Left ventricle myocardium inferior (tissue), 1 donor: ENCODE measurements at places on chromosomes 5 and 9. TPM values are rescaled to one million over a fixed set of nuclear protein-coding genes. Genes with fewer than 3 reads are reported as not detected.

The ADGRD2 gene
- total RNA-seq: not detected

The CAST gene
- 649 TPM for total RNA-seq

The JAK2 gene
- total RNA-seq: 28.7 TPM

The SKIC3 gene
- 62.0 TPM for total RNA-seq

The TMEM232 gene
- 3.6 TPM for total RNA-seq

The APBA1 gene
- 3.0 TPM for total RNA-seq

- no peak for DNase-seq
Observed at GRCh38 chr5:118557251-118557661, 431.1 kb downstream of the DTWD2 start.

DNA sequence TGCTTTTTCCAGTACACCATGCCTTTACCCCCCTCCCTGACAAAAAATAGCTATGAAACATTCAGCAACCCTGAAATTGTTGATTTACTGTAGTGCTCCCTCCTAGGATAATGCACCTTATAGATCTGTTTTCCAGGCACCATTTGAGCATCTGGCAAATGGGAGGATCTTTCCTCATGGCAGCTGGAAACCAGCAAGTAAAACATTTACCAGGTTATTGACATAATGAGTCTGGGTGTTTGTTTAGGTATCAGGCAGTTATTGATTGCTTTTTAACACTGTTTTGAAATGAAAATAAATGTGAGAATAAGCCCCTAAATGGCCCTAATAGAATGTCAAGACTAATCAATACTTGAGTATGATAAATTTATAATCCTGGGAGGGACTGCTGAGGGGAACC is 57.3 kb upstream of the KLF4 start:
- DNase-seq: no peak

- DNase-seq: no peak
Observed at GRCh38 chr5:6491196-6491918, 42.7 kb downstream of the UBE2QL1 start.

- no peak for DNase-seq
Observed at GRCh38 chr5:59197911-59198310, 615.0 kb downstream of the RAB3C start.

DNA sequence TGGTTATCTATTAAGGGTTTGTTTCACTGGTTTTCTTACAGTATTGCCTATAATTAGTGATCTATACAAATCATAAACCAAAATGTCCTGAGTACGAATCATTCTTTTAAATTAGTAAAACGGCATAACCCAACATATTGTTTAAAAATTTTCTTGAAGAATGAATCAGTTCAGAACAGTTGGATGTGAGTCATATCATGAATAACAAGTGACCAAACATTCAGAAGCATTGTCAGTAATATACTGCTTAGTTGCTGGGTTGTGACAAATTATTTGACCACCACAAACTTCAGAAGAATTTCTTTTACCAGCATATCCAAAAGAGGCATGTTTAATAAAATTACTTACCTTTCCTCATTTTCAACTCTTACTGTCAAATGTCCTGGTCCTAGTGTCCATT is 111.2 kb downstream of the UNC13B start:
- no peak for DNase-seq

GRCh38 chr5:59542851-59543820 is 350.4 kb downstream of the PDE4D start:
- peak; percentile 49 for DNase-seq

- no peak for DNase-seq
Observed at GRCh38 chr5:34806532-34806931, 32.4 kb upstream of the TTC23L start.

DNA sequence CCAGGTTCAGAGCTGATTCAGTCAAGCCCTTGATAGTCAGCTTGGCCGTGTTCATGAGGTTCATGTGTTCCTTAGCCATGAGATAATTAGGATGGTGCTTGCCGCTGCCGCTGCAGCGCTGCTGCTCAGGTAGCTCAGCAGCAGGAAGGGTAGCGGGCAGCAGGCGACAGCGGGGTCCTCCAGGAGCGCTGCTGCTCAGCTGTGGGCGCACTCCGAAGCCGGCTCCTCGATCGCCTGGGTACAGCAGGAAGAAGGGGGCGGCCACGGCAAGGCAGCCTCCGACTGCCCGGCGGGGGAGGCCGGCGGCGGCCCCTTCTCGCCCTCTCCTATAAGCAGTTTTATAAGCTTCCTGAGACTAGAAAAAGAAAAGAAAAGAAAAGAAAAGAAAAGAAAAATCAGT is 1253.6 kb downstream of the EFNA5 start:
- no peak for DNase-seq

- peak; percentile 2 for DNase-seq
Observed at GRCh38 chr5:172573120-172573882, 67.8 kb upstream of the NEURL1B start.

GRCh38 chr5:73303148-73304079 is 130.4 kb downstream of the TMEM174 start:
- no peak for DNase-seq

DNA sequence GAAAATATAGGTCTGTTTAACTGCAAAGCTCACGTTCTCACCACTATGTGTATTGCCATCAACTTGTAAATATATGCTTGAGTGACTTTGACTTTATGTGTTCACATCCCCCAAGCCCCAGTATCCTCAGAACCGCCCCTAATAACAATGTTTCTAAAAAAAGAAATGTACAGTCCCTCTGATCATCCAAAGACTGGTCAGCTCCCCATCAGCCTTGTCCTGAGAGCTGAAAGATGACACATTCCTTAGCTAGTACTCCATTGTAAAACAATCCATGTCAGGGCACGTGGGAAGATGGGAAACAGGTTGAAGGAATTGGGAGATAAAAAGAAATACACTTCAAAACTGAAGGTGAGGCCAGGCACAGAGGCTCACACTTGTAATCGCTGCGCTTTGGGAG is 279.4 kb upstream of the WWC1 start:
- DNase-seq: no peak

- no peak for DNase-seq
Observed at GRCh38 chr5:1799110-1799601, 481 bp downstream of the MRPL36 start.

DNA sequence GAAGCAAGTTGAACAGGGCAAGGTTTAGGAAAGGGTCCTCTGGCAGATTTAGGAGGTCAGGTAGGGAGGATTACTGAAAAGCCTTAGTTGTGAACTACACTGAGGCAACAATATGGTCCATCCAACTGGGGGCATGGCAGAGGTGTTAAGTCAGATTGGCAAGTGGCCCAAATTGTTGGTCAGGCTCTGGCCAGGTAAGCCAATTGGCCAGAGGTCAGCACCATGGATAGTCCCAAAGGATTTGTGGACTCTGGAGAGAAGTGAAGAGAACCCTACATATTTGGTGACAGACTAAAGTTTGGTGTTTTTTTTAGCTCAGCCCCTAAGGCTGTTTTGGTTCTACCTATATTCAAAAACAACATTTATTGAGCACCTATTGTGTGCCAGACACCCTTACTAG is 39.1 kb upstream of the RASGRF2 start:
- DNase-seq: no peak

DNA sequence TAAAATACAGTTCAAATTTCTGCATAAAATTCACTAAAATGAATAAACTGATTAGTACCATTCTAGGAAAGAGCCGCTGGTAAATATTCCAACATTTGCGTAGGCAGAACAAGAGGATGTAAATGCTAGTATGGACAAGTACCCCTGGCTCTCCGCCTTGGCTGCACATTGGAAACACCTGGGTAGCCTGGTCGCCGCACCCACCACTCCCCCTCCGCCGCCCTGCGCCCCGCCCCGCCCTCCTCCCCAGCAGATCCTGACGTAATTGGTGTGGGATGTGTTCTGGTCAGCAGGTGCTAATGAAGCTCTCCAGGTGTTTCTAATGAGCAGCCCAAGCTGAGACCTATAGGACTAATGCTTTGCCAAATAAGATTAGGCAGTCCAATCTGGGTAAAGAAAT is 225.7 kb downstream of the FRMD3 start:
- DNase-seq: no peak

DNA sequence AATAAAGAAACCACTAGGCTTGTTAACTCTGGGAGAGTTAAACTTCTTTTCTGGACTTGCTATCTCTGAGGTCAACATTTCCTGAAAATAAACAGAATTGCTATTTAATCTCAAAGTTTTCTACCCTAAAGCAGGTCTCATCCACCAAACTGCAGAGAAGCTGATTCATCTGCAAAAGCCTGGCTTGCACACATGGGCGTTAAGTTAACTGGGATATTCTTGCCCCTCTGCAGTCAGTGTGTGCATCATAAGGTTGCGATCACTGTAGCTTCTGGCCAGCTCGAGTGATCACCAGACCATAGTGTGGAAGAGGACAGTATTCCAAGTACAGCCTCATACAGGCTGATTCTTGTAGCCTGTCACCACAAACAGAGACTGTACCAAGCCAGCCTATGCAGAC is 99.2 kb downstream of the SPOCK1 start:
- no peak for DNase-seq

DNA sequence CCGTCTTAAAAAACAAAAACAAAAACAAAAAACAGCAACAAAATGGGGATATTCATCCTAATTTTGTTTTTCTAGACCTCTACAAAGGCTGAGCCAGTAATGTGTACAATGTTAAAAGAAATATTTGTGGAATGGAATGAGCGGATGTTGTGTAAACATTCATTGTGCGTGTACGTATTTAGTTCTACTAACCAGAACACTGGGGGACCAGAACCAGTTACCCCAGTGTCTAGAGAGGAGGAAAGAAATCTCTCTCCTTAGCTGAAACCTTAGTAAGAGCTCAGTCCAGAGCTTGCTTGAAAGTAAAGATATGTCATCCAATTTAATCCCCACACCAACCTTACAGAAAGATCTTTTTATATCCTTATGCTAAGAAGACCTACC is 106.7 kb upstream of the CPEB4 start:
- no peak for DNase-seq
